ENCODE measurements at places on chromosomes 5 and 9.
A peak's percentile ranks its signal among the peaks of the same experiment; 100 is the strongest.

- DNase-seq = no peak
These were observed 36.3 kb upstream of the STX17 start for GRCh38 chr9:99870126-99870525.

- no peak for DNase-seq
These were observed 6.0 kb upstream of the PUM3 start for GRCh38 chr9:2849941-2850340.

DNA sequence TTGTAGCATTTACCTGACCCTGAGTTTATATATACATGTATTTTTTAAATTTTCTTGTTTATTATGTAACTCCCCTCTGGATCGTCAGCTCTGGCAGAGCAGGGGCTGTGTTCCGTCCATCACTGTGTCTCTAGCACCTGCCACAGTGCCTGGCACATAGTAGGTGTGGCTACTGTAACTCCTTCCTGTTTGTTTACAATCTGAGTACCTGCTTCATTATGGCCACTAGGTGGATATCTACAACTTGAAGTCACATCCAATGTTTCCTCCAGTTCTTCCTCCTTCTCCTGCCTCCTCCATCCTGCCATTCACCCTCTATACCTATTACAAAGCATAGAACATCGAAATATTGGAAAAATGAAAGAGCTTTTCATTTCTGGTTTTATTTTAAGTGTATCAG lies 14.2 kb upstream of the PPP1R2B start:
- no peak for DNase-seq

DNA sequence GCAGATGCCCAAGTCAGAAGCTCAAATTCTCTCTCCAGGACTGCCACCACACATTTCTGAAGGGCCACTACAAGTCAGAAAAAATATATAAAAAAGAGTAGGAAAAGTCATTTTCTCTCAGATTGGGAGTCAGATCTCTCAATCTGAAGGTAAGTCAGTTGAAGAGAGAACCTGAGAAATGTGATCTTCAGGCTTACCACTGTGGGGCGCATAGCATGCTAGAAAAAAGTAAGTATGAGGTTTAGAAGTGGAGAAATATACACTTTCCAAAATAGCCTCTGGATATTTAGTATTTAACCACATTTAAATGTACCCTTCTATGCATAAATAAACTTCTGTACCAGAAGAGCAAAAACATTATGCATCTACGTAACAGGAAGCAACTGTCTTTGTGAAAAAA lies 800.7 kb upstream of the CTNND2 start:
- DNase-seq = no peak

DNA sequence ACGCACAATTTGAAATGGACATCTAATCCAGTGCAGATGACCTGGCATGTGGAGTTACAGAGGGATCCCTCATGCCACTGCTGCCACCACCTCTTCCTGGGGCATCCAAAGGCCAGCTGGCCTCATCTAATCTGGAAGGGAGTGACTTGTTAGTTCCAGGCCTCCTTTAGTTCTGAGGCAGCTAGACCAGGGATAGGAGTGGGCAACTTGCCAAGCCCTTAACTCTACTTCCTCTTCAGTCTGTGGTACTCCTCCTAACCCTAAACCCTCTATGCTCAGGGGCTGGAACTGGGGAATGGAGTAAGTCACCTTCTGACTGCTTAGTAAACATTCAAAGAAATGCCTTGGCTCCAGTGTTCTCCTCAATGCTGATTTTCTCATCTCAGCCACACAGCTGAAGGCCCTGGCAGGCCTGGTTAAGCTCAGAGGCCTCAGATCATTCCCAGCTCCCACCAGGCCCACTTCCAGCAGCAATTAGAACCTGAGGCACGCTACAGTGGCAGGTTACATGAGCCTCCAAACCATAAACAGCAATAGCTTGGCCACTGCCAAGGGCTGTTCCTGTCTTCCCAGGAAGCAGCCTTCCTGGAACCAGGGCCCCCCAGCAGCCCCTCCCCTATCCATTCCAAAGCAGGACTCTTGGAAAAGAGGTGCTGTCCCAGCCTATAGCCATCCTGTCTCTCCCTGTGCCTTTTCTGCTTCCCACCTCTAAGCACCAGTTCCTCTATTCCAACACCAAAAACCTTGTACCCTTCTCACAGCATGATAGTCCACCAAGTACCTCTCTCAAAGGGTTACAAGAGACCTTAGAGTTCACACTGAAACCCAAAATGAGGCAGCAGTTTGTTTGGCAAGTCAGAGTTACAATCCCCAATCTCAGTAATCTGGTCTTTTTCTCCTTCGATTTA lies 2.0 kb downstream of the EIF4EBP3 start:
- DNase-seq = no peak

- peak; percentile 32 for DNase-seq
These were observed at the start of gene CCDC152 for GRCh38 chr5:42756606-42757601. CCDC152 (plus strand) TSS chr5:42756818; CDS start chr5:42759122, 2,304 bp downstream.
